Activated T-cell treated with anti-CD3 and anti-CD28 coated beads for 24 hours (primary cell): ENCODE measurements at places on chromosomes 7 and 10.

- DNase-seq = no peak
Observed at GRCh38 chr10:7491949-7492659, 81.3 kb upstream of the SFMBT2 start.

DNA sequence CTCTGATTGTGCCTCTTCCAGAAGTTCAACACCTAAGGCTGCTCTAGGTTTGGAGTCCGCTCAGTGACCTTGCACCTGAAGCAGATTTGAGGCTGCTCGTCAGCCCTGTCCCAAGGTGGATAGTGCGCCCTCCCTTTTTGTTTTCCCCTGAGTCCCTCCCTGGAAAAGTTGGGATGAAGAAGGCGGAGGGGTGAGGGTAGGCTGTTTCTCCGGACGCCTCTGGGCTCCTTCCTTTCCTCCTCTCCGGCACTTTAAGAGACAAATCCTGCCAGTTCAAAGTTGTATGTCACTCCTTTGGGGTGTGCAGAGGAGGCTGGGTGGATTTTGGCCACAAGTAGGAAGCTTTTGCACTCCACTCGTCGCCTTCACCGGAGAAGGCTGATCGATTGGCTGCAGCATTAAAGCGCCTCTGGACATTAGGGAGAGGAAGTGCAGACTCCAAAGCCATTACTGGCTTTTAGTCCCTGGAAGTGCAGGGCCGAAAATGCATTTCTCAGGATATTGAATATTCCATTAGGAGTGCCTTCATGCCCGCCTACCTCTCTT is 81.9 kb upstream of the PRKG1 start:
- DNase-seq = no peak

- DNase-seq = no peak
Observed at GRCh38 chr7:150909200-150909995, 57.1 kb downstream of the AOC1 start.

DNA sequence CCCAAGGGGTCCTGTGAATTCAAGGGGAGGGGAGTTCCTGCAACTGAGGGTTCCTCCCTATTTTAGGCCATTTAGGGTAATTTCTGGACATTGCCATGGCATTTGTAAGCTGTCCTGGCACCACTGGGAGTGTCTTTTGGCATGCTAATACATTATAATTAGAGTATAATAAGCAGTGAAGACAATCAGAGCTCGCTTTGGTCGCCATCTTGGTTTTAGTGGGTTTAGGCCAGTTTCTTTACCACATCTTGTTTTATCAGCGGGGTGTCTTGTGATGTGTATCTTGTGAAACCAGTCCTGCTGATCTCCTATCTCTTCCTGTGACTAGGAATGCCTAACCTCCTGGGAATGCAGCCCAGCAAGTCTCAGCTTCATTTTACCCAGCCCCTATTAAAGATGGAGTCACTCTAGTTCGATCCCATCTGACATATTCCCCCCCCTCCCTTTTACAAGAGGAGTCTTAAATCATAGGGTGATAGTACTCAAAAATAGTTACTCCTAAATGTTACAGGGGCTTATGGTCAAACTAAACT is 43.2 kb downstream of the SVOPL start:
- DNase-seq = no peak

- DNase-seq = no peak
Observed at GRCh38 chr10:122239578-122240257, 31.4 kb upstream of the BTBD16 start.

DNA sequence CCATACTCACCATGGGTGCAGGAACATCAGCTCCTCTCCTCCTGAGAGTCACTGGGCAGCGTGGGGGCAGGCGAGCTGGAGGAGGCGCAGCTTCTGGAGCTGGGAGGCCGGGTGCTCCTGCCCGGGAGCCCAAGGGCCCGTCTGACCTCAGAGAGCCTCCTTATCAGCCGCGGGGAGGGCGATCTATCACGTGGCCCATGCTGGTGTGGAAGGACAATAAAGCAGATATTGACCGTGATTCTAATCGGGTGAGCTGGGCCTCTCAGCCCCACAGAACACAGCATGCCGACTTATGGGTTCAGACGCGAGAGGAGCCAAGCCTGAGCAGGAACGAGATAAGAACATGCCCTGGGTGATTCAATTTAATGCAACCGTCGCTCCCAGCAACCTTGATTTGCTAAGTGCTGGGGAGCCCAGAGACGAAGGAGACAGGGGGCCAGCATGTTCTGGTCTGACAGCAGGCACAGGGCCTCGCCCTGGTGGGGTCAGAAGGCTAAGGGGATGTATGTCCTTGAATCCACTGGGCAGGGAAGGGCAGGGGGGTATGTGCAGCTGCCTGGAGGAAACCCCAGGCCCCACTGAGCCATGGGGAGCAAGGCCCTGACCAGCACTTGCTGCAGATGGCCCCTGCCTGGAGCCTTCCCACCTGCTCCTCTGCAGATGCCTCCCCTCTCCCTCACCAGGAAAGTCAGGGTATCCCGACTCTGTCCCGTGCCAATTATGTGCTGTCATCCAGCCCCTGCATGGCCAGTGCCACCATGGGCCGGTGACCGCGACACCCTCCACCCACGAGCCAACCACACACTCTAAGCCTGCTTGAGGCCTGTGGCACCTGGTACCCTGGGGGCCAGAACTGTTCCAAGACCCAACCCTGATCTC is 95.3 kb upstream of the RET start:
- no peak for DNase-seq

- DNase-seq = no peak
Observed at GRCh38 chr10:124174673-124175645, 81.6 kb upstream of the CHST15 start.

- DNase-seq = no peak
Observed at GRCh38 chr10:77969114-77969513, 42.6 kb upstream of the DLG5 start.

DNA sequence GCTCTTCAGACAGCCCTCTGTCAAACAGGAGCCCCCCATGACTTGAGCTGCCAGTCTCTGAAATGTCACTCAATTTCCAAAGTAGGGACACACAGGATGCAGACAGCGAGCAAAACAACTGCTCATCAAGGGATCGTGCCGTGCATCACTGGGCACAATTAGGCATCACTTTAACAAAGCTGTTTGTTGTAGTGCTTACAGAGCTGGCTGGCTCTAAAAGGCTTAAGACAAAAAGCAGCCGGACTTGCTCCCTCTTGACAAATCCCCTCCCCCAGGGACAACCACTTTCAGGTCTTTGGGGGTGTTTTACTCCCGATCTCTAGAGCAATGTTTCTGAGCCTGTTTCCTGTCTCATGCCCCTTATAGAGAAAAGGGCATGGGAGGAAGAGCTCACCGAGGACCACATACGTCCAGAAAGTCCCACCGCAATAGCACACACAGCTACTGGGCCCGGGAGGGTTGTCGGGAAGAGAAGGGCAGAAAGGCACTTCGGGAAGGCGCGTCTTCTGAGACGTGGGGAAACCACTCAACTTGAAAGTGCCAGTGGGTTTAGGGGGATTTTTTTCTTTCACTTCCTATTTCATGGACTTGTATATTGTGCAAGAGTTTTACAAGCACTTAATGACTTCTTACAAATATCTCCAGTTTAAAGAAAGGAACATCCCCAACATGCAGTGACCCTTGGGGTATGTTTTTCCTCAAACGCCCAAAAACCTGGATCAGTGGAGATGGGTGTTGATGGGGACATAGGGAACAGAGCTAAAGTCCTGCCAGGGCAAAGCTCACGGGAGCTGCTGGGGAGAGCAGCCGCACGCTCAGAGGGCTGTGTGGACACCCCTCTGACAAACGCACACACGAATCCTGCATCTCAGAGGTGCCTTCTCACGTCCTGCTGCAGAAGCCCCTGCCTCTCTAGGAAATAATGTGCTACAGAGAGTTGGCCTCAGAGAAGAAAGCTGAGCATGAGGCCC is 27.1 kb downstream of the LRRC20 start:
- no peak for DNase-seq

DNA sequence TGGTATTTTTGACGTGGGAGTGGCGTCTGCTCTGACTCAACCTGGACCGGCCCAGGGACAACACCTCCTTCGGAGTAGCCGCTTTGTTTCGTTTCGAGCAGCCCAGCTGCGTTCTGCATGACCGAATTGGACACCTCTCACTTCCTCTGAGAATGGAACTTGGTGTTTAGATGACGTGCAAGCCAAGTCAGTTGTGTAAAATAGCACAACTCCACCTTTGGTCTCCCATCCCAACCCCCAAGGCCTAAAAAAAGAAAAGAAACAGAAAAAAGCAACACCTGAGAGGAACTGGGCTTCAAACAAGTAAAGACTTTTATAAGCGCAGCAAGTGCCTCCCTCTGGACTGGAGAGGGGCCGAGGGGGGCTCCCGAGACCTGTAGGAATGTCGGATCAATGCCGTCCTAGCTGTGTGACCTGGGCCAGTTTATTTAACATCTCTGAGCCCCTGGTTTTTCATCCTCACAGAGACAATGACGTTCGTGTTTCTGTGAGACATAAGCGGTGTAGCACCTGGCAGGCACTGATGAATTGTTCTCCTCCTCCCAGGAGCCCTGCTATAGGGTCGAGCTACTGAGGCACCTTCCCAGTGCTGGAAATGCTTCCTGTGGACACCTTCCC is 52.0 kb upstream of the SMNDC1 start:
- peak; percentile 48 for DNase-seq

GRCh38 chr10:91564508-91564907 is 68.4 kb downstream of the PPP1R3C start:
- no peak for DNase-seq

GRCh38 chr7:111045449-111045848 is 45.5 kb upstream of the LRRN3 start:
- no peak for DNase-seq

DNA sequence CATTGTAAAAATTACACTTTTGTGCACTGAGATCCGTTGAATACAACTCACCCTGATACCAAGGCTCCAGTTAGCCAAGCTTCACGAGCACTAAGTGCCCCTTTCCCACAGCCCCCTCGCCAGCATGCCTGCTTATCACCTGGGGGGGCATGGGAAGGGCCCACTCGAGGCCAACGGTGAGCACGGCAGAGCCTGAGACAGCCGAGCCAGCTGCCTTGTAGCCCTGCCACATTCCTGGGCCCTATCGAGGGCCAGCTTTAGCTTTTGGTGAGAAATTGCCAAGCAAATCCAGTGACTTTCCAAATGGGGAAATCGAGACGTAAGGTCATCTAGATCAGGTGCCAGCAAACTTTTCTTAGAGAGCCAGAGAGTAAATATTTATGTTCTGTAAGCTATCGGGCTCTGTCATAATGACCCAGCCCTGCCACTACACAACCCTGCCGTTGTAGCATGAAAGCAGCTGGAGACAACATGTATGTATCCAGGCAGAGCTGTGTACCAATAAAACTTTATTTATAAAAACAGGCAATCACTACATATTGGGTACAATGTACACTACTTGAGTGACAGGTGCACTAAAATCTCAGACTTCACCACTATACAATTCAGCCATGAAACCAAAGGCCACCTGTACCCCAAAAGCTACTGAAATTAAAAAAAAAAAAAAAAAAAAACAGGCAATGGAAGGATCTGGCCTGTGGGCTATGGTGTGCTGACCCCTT is 83.6 kb downstream of the FAM53B start:
- DNase-seq = no peak

DNA sequence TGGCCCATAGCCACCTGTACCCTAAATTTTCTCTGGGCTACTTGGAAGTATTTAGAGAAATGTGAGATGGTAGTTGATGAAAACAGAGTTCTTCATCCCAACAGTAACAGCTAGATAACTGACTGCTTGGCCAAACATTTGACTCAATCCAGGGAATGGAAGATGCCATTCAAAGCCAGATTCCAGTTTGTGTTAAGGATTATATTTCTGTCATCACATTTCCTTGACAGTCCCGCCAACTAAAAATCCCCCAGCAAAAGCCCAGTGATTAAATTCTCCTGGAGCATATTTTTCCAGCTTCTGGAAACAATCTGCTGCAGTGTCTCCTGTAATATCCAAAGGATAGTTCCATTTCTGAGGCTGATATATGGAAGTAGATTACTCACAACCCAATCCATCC is 45.4 kb upstream of the PTN start:
- DNase-seq = no peak

GRCh38 chr7:124785994-124786393 is 20.4 kb upstream of the GPR37 start:
- no peak for DNase-seq

DNA sequence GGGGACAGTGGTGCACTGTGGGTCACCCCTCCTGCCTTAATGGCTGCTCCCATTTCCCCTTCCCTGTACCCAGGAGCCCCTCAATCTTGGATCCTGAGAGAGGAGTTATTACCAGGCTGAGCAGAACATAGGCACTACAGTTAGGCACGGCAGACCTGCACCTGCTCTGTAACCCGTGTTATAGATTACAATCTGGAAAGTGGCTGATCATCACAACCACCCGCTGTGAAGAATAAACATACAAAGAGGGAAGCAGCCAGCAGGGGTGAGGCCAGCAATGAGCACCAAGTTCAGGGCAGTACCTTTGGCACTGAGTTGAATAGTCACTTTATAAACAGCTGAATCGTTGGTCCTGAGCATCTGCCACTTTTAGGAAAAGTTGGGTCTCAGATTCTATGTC is 1.7 kb downstream of the CDHR1 start:
- no peak for DNase-seq

GRCh38 chr10:23065181-23065948 is 30.0 kb upstream of the MSRB2 start:
- no peak for DNase-seq
